ENCODE measurements at places on chromosomes 5 and 9. TPM values are rescaled to one million over a fixed set of nuclear protein-coding genes. Genes with fewer than 3 reads are reported as not detected.

GRCh38 chr5:110707260-110707844 lies 19.1 kb downstream of the TMEM232 start:
- DNase-seq, result no peak

DNA sequence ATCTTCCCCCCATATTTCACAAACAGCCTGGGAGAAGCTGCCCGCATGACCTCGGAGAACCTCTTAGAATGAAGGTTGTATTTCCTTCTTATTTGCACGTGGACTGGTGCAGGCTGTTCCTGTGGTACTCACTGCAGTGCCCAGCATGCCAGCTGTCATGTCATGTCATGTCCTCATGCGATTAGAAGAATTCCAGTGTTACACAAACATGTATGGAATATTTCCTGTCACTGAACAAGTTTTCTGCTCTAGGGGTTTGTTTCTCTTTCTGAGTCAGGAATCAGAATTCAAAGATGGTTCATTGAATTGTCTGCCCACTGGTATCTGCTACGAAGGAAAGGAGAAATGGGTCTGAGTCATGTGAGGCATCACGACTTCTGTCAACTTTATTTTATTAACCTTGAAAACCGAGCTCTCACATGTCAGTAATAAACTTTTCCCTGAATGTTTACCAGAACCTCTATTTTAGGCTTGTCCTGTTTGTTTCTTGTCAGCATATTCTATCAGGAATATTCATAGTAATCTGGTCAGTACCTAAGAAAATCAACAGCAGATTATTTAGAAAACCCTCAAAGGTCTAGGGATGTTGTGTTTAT lies 415.6 kb downstream of the GADD45G start:
- no peak for DNase-seq

DNA sequence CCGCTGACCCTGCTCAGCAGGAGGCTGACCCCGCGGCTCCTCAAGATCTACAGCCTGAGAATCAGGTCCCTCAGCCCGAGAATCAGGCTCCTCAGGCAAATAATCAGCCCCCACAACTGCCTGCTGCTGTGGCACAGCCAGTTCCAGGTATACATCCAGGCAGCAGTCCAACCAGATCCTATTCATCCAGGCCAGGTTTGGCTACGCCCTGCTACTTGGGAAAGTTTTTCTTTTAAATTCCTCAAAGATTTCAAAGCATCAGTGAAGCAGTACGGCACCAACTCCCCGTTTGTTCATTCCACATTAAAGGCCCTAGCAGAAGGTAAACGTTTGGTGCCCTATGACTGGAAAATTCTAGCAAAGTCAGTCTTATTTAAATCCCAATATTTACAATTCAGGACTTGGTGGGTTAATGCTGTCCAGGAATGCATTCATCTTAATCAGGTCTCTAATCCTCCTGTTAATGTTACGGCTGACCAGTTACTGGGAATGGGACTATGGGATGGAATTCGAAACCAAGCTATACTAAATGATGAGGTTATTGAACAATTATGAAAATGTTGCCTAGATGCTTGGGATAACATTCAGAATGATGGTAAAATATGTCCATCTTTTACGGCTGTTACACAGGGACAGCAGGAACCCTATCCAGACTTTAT lies 102.3 kb downstream of the SYK start:
- no peak for DNase-seq

The CCDC187 gene
- total RNA-seq, result 0.02 TPM

The LCN1 gene
- total RNA-seq, result not detected

All from MG63 (cell line).